GM23248 (cell line): ENCODE measurements at places on chromosomes 12 and 14. TPM values are rescaled to one million over a fixed set of nuclear protein-coding genes. Genes with fewer than 3 reads are reported as not detected.

Gene FAM90A1
- not detected in 2 replicates for total RNA-seq

GRCh38 chr12:102816816-102817434 is 100.1 kb downstream of the PAH start:
- DNase-seq, result peak; percentile 74

DNA sequence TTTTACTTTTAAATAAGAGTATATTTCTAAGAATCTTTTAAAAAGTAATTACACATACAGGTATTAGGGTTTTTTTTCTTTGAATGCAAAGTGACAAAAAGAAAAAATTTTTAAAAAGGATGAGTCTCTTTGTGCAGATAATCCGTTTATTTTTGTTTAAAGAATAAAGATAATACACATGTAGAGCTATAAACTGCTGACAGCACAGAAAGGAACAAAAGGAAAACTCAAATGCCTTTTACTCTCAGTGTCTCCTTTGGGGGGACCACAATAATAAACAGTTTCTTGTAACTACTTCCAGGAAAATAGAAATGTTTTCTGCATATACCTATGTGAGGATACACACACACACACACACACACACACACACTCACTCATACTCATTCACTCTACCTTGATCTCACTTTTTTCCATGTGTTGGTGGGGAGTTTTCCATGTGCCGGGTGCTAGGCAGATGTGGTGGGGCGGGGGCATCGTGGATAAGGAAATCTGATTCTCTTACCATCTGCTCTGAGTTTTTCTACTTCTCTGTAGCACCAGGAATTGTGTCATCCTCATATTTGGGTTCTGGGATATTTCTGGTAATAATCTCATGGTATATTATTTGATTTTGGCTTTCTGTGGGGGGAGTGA is 58.1 kb downstream of the KCTD10 start:
- DNase-seq, result no peak

Gene ISCA2
- 12.3 and 22.9 TPM in 2 replicates for total RNA-seq

DNA sequence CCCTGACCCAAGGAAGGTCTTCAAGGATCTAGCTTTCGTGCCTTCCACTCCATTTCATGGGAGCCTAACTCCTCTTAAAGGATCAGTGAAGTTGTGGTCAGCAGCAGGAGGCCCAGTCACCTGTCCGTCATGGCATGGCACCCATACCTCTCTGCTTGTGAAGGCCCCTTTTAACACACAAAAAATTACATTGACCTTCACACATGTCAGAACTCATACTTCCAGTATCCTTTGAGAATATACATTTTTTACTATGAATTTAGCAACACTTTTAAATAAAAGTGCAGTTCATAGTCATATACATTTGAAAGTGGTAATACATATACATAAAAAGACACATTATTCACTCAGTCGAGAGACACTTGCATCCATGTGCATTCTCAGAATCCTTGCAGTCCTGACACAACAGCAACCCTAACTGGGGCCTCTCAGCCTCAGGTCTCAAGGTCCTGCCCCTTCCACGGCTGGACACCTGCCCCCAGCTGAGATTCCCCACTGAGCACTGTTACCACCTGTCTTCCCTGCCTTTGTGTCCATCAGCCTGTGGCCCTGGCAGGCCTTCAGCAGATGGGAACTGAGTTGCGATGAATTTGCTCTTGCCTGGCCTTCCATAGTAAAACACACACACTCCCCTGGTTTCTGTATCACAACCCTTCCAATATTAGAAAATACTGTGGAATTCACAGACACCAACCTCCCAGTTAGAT is 3.7 kb upstream of the KRT3 start:
- no peak for DNase-seq

- DNase-seq, result no peak
Measured at GRCh38 chr12:26118308-26118707, 6.5 kb downstream of the BHLHE41 start.

Gene SNRNP35
- 9.8 and 19.0 TPM in 2 replicates for total RNA-seq

- no peak for DNase-seq
Measured at GRCh38 chr14:98170575-98170974, 1101.4 kb downstream of the BCL11B start.

Gene KRT6B
- total RNA-seq, result not detected in 2 replicates

DNA sequence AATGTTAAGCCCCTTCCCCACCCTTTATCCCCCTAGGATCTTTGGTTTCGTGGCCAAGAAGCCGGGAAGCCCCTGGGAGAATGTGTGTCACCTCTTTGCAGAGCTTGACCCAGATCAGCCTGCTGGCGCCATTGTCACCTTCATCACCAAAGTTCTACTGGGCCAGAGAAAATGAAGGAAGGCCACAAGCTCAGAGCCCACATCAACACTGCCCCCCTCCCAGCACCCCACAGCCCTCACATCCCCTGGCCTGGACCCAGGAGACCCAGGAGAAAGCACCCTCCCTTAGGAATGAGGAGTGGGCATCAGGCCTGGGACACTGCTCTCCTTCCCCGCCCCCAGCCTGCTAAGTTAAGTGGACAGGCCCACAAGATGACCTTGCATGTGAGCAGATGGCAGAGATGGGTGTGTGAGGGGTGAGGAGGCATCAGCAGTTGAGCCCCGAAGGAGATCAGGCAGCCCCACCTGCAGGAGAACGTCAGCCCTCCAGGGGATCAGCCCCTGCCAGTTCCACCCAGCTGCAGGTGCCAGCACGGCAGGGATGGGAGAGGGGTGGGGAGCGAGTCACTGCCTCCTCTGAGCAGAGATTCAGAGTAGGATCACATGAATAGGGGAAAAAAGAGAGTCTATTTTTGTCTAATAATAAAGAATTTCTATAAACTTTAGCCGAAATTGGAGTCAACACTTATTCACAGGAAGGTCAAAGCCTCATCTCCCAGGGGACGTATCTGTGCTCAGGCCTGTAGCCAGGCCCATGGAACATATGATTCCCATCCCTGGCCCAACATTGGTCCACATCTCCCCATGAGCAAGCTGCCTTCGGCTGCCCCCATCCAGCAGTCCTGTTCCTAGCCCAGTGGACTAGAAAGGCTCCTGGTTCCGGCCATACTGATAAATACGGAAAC is 14.1 kb downstream of the TNS2 start:
- peak; percentile 93 for DNase-seq

- DNase-seq, result peak; percentile 33
Measured at GRCh38 chr14:86003998-86004397, 474.1 kb downstream of the FLRT2 start.

DNA sequence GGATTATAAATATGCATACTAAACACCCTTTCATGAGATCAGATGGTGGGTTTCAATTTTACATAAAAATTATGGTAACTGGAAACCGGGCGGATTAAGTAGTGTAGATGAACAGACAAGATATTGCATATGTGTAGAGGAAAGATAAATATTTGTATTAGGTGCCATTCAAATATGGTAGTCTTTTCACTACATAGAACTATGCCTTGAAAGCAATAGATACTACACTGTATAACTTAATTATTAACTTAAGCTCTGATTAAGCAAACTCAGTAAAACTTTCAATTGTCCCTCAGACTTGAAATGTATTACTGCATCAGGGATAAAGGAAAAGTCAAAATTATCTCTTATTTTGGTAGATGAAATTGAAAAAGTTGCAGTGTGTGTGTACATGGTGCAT is 1.9 kb downstream of the PTPN21 start:
- DNase-seq, result no peak

Gene MGP
- total RNA-seq, result 0.86 TPM in 1 of 2 replicates, not detected in the other

GRCh38 chr14:85587151-85587711 is 57.3 kb downstream of the FLRT2 start:
- DNase-seq, result peak; percentile 47

Gene IQSEC3
- total RNA-seq, result not detected in 2 replicates

- peak; percentile 56 for DNase-seq
Measured at GRCh38 chr14:99192028-99192621, 79.9 kb downstream of the BCL11B start.

Gene GAPDH
- 6,196 and 7,726 TPM in 2 replicates for total RNA-seq

- no peak for DNase-seq
Measured at GRCh38 chr14:92507174-92507768, 6.3 kb upstream of the RIN3 start.

- DNase-seq, result peak; percentile 77
Measured at GRCh38 chr12:77010691-77011548, 54.4 kb downstream of the E2F7 start.
